Omental fat pad (tissue), 4 donors: ENCODE measurements at places on chromosomes 3 and 15. TPM values are rescaled to one million over a fixed set of nuclear protein-coding genes. Genes with fewer than 3 reads are reported as not detected.
A peak's percentile ranks its signal among the peaks of the same experiment; 100 is the strongest.

DNA sequence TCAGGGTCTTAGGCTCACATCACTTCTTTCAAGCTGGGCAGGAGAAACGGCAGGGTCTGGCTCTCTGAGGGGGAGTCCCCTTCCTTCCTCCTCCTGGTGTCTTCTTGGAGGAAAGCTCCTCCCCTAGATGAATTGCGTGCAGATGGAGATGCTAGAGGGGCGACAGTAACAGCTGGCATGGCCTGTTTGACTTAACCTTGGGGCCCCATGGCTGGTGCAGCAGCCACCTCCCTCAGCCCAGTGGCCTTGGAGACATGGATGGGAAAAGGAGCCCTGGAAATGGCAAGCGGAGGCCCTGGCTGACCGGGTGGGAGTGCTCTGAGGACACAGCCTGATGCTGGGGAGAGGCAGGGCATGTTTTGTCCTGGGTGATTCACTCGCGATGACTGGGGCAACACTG is 20.2 kb downstream of the PAK6 start:
- no peak for DNase-seq

DNA sequence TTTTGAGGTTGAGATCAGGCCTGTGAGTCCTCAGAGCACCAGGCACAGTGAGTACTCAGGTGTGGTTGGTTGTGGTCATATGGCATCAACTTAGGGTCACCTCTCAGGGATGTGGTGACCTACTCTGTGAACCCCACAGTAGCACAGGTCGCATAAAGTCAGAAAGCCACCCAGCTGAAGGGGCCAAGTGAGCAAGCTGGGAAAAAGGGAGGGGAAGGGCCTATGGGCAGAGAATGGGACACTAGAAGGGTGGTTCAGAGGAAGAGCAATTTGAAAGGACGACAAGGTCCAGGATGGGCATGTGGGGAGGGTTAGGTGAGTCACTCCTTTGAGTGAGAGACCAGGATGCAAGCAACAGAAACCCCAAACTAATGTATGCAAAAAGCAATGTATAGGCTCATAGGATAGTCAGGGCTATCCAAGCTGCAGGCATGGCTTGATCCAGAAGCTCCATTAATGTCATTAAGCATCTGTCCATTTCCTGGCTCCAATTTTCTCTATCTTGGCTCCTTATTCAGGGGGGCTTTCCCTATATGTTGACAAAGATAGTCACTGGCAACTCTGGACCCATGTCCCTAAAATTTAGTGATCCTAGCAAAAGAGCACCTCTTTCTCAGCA is 33.5 kb downstream of the HMCES start:
- peak; percentile 3 for DNase-seq

GRCh38 chr3:32076566-32076965 is 29.9 kb upstream of the GPD1L start:
- DNase-seq, result no peak

DNA sequence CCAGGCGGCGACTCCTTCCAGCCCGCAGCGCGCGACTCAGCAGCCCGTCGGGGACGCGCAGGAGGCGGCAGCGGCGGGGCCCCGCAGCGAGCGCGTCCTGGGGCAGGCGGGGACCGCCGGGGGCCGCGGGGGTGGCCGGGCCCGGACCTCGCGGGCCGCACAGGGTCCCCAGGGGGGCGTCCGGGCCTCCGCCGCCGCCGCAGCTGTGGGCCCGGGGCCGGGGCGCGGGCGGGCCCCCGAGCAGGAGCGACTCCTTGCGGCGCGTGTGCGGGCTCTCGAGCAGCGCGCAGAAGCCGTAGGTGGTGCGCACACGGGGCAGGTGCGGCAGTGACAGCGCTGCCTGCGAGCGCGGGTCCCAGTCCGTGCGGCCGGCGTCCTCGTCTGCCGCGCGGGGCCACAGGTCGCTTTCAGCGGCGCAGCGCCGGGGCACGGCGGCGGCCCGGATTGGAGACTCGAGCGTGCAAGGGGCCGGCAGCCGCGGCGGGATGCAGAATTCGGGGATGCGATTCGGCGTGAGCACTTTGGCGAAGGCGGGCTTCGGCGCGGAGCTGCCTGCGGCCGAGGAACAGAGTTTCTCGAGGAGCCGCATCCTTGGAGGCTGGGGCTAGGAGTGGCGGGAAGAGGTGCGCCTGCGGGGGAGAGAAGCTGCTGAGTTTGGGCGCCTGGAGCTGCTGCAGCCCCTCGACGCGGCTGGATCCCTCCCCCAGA is 535 bp downstream of the C2CD4B start:
- DNase-seq, result no peak

- no peak for DNase-seq
Measured at GRCh38 chr3:195023576-195023975, 247.4 kb downstream of the XXYLT1 start.

DNA sequence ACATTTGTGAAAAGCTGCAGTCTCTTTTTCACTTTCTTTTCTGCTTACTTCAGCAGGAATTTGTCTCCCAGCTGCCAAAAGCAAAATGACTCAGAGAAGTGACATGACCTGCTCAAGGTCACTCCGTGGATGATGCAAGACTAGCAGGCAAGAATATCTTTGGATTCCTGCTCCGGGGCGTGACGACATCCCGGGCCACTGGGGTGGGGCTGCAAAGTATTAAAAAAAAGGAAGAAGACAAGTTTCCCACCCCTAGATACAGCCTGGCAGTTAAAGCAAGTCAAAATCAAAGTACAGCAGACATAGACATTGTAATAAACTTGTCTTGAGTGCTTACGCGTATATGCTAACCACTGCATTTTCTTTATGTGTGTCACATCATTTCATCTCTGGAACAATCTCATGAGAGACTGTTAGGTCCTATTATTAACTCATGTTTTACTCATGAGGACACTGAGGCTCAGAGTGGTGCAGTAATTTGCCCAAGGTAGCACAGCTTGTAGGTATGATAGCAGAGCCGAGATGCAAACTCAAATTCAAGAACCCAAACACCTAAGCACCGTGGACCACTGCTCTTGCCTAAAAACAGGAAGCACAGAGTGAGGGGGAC is 485.2 kb upstream of the PROK2 start:
- peak; percentile 85 for DNase-seq

DNA sequence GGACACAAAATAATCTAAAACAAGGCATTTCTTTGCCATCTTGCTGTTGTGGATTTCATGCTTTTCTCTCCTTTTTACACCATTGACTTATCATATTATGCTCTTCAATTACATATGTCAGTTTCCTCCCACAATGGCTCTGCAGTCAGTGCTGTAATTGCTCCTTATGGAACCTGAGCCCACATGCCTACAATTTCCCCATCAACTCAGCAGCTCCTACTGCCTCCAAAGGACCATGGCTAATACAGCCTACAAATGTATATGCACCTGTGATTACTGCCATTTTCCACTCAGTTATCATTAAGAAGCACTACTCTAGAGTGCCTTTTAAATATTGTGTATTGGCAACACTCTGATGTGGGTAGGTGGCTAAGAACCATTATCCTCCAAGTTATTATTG is 30.8 kb downstream of the RTP4 start:
- DNase-seq, result no peak

- no peak for DNase-seq
Measured at GRCh38 chr15:97009031-97009431, 678.5 kb downstream of the NR2F2 start.

GRCh38 chr3:169143506-169143905 is 520.0 kb downstream of the MECOM start:
- DNase-seq, result no peak

- DNase-seq, result no peak
Measured at GRCh38 chr3:101171681-101172191, 148.6 kb downstream of the IMPG2 start.

- DNase-seq, result no peak
Measured at GRCh38 chr15:34584330-34584668, 848 bp upstream of the GOLGA8B start.

- DNase-seq, result no peak
Measured at GRCh38 chr3:108096532-108097321, 5.9 kb upstream of the CD47 start.

DNA sequence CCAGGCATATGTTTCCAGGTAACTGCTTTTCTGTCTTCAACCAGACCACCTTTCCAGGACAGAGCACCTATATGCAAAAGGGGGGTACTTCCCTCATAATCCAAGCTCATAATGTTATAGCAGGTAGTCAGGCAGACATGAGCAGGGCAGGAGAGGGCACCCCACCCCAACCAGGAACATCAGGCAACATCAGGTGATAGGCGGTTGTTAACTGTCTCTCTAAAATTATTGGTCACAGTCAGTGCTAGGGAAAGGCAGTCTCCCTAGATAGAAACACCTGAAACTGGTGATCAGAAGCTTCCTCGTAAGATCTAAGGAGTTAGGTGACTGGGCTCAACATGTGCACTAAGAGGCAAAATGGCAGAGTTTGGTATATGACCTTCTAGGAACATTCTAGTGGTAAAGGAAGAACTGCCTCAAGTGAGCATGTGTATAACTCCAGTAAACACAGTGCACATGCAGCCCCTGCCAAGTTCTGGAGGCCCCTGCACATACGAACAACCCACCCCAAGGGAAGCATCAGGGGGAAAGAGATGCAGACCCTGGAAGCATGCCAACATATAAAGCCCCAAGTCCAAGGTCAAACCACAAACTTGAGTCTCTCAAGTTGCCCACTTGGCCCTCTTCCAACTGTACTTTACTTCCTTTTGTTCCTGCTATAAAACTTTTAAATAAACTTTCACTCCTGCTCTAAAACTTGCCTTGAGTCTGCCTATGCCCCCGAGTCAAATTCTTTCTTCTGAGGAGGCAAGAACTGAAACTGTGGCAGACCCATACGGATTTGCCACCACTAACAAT is 270.9 kb downstream of the ULK4 start:
- DNase-seq, result no peak

DNA sequence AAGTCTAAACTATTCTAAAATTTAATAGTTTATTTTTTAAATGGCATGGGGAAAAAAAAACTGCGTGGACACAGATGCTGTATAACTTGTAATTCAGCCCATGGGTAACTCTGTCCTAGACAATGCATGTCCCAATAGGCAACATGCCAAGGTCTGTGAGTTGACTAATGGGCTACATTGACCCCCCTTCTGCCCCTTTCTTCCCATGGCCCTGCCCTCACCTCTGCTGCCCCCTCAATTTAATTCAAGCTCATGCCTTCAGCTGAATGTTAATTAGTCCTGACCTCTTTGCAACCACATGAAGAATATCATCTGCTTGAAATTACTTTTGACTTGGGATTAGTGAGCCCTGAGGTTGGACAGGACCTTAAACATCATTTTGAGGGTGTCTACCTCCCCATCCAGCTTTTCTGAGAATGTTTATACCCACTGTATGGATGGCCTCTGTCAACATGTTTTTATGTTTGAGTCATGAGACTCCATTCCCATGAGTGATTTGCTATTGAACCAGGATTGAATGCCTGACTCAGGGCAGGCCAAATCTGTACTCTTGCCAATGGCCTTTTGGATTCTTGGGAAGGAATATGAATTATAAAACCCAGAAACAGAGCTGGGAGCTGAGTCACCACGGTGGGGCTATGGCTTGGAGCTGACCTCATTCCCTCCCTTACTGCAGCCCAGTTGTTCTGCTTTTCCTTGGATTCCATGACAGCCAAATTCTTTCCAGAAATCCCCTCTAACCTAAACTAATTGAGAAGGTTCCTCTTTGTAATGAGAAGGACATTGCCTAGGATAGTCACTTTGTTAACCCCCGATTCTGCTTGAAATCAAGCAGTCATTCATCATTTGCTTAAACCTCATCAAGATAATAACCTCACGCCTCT is 33.5 kb upstream of the PDE8A start:
- no peak for DNase-seq

DNA sequence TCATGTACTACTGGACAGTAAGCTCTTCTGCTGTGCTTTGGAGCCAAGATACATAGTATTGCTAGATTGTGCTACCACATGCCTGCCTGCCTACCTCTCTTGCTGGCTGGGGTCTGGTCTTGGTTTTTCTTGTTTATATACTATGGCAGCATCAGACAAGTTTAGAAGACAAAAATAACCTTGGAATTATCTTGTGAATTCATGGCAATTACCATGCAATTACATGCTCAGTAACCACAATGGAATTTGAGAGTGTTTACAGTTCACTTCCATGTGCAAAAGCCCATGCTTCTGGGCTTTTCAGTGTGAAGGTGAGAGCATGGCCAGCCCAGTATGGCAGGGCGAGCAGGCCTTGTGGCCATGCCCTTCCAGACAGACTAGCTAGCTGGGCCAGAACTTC is 48.0 kb upstream of the C15orf61 start:
- DNase-seq, result no peak

DNA sequence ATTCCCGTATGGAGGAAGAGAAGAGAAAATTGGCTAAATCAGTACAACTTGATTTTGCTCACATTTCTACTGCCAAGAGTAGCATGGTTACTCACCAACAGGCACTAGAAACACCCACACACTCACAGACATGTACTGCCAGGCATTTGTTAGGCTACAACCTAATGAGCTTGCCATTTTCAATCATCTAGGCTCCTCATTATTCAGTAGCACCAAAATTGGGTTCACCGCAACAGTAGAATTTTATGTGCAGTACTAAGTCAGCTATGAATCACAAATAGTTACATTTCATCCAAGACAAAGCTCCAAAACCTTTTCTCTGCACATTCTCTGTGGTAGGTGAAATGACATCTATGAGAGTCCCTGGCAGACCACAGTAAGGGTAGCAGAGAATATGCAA is 15.0 kb upstream of the THUMPD3 start:
- no peak for DNase-seq

DNA sequence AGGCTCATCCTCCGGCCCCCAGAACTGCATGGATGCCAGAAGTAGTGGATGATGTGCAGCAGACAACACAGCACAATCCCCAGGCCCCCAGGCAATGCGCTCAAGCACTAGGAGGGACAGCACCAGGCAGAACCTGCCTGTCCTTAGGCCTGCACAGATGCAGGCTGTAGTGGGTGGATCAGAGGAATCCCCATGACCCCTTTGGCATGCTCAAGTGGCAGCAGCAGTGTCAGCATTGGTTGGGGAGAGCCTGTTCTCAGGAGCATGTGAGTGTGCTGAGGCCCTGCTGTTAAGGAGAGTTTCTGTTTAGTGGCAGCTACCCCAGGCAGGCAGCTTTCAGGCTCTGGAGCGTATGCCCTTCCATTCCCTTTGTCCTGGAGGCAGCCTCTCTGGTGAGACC is 25.1 kb upstream of the CD200R1L start:
- no peak for DNase-seq

GRCh38 chr3:134423153-134423552 is 48.9 kb upstream of the AMOTL2 start:
- DNase-seq, result no peak

DNA sequence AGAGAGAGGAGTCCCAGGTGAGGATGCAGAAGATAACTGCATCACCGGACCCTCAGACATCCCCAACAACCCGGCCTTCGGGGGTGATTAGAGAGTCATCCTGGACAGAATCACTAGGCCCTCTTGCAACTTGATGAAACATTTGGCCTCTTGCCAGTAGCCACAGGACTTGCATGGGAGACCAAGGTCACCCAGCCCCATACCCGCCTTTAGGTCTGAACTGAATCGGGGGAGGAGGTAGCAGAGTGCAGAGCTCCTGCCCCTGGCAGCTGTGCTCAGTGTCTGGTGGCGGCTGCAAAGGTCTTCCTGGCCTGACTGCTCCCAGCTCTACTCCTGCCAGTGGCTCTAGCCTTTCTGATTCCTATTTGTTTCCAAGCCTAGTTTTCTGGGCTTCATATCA is 12.4 kb downstream of the PIF1 start:
- DNase-seq, result no peak

- no peak for DNase-seq
Measured at GRCh38 chr15:42134617-42135245, 21.7 kb downstream of the PLA2G4F start.

Gene AGTR1
- total RNA-seq, result 10.3 TPM

Gene ZIC1
- total RNA-seq, result not detected

Gene KLF13
- total RNA-seq, result 49.7 TPM

Gene PAK6
- 0.72 TPM for total RNA-seq

Gene ACOX2
- 10.4 TPM for total RNA-seq

Gene AMOTL2
- 99.0 TPM for total RNA-seq

Gene LRRIQ4
- total RNA-seq, result not detected

Gene PPP2R3A
- total RNA-seq, result 9.6 TPM

Gene ADAMTSL3
- 8.4 TPM for total RNA-seq

Gene SMAD6
- 15.6 TPM for total RNA-seq

Gene PPCDC
- 21.5 TPM for total RNA-seq
